ENCODE measurements at places on chromosomes 7 and 10.

- H3K27me3 ChIP-seq = no peaks in the 10 kb centered on the region
- H3K4me1 ChIP-seq = no peaks in the 10 kb centered on the region
- H3K36me3 ChIP-seq = no peaks in the 10 kb centered on the region
- no peak overlapping the region for H3K27ac ChIP-seq
- no peak overlapping the region for H3K4me3 ChIP-seq
Measured at GRCh38 chr10:127866276-127867013, 26.3 kb downstream of the CLRN3 start.

DNA sequence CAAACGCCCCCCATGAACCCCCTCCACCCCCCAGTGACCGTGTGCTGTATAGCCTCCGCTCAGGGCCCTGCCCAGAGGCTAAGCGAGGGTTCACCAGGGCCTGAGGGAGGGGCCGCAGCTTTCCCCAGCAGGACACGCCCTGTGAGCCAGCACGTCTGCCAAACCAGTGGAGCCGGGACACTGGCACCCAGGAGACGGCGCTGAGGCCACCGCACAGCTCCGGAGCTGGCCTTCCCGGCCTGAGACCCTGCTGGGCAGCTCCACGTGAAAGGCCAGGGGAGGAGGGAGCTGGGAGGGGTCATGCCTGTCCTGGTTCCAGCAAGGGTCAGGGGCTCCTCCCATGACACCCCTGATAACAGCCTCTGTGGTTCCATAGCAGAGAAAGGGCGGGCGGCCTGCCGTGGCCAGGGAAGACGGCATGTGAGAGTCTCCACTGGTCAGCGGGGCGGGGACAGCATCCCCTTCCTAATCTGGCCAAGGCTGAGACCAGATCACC, 278.3 kb downstream of the ELFN1 start:
- DNase-seq = no peak
- H3K4me3 ChIP-seq = no peak overlapping the region
- no peak overlapping the region for H3K27ac ChIP-seq
- H3K27me3 ChIP-seq = no peaks in the 10 kb centered on the region
- peaks cover 13% of the 10 kb centered on the region for H3K4me1 ChIP-seq

GRCh38 chr7:98368716-98369115, 32.2 kb downstream of the BAIAP2L1 start:
- no peaks in the 10 kb centered on the region for H3K4me1 ChIP-seq
- DNase-seq = no peak
- H3K27ac ChIP-seq = no peak overlapping the region
- no peak overlapping the region for H3K4me3 ChIP-seq

DNA sequence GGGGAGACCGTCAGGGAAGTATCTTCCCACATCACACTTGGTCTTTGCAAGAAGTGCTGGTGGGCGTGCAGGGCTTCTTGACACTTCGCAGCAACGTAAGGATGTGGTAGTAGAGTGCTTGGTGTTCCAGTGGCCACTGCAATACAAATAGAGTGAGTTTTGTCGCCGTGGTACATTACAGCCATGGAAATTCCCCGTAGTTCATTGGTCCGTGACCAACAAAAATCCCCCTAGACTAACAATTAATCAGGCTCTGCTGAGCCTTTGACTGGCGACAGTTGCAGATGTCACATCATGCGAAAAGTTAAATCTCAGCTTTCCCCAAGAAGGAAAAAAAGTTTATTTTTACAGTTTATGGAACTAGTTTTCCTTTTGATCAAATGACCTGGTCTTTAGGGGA, 134.7 kb downstream of the MGMT start:
- no peaks in the 10 kb centered on the region for H3K27me3 ChIP-seq
- H3K4me1 ChIP-seq = no peaks in the 10 kb centered on the region
- DNase-seq = no peak
- no peak overlapping the region for H3K27ac ChIP-seq
- H3K4me3 ChIP-seq = no peak overlapping the region
